ENCODE measurements at places on chromosomes 6 and 20.

GRCh38 chr6:111478749-111479148 is 4.3 kb downstream of the REV3L start:
- DNase-seq = peak; percentile 85

GRCh38 chr6:108838101-108838717 is 10.0 kb upstream of the ARMC2 start:
- peak; percentile 66 for DNase-seq

- DNase-seq = peak; percentile 31
Observed at GRCh38 chr20:46592580-46593362, 42.3 kb upstream of the OCSTAMP start.

- DNase-seq = peak; percentile 62
Observed at GRCh38 chr20:326645-327185, 1.4 kb downstream of the SOX12 start.

- peak; percentile 6 for DNase-seq
Observed at GRCh38 chr6:166515072-166515810, 71.2 kb downstream of the RAMACL start.

- DNase-seq = no peak
Observed at GRCh38 chr6:110705543-110705942, 109.7 kb downstream of the CDK19 start.

DNA sequence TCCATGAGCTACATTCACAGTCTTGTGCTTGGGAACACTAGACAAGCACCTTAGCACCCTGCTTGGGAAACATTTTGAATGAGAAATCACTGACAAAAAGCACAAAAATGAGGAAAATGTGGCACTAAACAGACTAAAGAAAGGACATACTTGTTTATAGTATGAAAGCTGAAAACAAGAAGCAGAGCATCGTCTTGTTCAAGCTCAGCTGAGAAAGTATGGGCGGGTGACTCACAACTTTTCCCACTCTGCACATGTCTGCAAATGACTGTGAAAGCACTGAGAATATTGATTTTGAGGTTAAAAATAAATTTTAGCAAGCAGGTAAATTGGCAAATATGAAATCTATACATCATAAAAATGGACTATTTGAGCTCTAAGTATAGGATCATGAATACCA is 725.3 kb downstream of the COL12A1 start:
- no peak for DNase-seq

DNA sequence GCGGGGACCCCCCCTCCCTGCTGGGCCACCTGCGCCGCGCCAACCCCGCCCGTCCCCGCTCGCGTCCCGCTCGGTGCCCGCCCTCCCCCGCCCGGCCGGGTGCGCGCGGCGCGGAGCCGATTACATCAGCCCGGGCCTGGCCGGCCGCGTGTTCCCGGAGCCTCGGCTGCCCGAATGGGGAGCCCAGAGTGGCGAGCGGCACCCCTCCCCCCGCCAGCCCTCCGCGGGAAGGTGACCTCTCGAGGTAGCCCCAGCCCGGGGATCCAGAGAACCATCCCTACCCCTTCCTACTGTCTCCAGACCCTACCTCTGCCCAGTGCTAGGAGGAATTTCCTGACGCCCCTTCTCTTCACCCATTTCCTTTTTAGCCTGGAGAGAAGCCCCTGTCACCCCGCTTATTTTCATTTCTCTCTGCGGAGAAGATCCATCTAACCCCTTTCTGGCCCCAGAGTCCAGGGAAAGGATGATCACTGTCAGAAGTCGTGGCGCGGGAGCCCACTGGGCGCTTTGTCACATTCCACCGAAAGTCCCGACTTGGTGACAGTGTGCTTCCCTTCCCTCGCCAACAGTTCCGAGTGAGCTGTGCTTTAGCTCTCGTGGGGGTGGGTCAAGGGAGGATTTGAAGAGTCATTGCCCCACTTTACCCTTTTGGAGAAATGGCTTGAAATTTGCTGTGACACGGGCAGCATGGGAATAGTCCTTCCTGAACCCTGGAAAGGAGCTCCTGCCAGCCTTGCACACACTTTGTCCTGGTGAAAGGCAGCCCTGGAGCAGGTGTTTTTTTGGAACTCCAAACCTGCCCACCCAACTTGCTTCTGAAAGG is 2.1 kb downstream of the VEGFA start:
- DNase-seq = peak; percentile 85

GRCh38 chr20:63979557-63980316 is at the start of gene SAMD10:
Gene SAMD10 (minus strand): TSS chr20:63979642. CDS start chr20:63979467, 175 bp downstream.
- peak; percentile 95 for DNase-seq

DNA sequence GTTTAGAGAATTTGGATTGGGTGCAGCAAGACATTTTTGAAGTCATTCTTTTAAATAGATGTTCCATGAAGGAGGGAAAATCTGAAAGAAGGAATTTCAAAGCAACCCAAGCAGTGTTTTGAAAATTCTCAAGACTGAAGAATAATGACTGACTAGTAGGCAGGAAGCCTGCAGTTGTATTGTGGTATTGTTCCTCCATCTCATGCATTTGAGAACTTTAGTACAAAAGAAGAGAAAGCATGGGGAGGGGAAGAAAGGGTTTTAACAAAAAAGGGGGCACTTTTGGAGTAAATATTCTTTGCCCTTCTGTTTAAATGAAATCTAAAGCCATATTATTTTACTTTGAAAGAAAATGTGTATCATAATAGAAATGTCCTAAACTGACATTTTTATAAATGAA is 6.6 kb downstream of the NCOA3 start:
- peak; percentile 30 for DNase-seq

DNA sequence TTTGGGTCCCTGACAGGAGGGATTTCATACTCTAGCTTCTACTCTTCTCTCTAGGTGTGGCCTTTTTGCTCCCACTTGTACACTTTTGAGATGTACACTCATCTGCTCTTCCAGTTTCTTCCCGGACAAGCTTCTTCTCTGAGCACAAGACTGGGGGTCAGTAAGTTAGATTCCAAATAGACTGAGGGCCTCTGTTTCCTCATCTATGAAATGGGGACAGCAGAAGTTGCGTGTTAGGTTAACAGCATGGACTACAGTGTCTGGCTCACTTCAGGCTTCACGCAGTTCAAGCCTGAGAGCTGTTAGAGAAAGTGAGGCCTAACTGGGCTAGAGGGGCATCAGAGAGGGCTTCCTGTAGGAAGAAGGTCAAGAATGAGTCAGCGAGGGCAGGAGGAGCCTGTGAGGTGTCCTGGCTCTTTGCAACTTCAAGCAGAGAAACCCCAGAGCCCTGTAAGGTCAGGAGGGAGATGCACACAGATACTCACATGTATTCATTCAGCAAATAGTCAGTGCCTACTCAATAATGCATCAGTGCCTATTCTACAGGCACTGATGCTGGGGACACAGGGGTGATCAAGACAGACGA is 20.6 kb downstream of the XKR7 start:
- no peak for DNase-seq

DNA sequence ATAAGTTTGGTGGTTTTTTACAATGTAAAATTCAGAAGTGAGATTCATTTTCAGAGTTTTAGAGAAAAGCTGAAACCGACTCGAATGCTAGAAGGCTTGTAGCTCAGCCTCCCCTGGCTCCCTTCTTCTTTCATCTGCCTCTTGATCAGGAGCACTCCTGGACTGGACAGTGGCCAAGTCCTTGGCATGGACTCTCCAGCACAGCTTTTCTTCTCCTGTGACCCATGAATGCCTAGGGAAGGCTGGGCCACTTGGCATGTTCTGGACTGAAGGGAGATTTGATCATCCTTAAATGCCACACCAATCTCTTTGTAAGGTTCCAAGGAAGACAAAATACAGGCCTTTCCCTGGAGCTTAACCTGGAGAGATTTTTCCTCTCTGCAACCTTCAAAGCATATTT is 384.0 kb upstream of the SASH1 start:
- no peak for DNase-seq

- no peak for DNase-seq
Observed at GRCh38 chr6:139485742-139486475, 111.5 kb upstream of the CITED2 start.

GRCh38 chr20:45880988-45881788 is at the start of gene ZSWIM1:
Gene ZSWIM1 (plus strand): TSS chr20:45881227. CDS start chr20:45882593, 1,366 bp downstream.
- DNase-seq = peak; percentile 99

GRCh38 chr6:75278474-75279077 is 6.0 kb downstream of the TMEM30A start:
- DNase-seq = peak; percentile 44

DNA sequence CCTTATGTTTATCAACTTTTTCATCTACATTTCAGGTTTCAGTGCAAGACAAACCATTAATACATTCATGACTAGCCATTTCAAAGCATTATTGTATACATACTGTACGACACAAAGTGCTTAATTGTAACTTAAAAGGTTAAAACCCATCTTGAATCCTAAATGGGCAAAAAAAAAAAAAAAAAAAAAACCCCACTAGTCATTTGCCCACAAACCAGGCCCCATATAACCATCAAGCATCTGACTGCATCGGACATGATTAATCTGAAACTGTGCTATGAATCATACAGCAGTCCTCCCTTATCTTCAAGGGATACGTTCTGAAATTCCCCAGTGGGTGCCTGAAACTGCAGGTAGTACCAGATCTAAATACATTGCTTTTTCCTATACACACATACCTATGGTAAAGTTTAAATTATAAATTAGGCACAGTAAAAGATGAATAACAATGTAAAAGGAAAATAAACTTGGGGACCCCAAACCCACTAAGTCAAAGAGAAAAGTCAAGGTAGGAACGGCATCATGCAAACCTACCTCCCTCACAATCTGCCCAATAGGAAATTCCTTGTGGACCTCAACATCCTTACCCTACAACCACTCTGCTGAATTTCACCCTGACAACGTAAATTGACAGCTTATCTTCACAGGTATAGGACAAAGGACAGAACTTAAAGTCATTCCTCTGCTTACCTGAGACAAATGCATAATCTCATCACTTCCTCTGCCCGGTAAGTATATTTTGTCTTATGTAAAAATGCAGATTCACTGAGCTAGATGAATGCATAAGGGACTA is 14.3 kb downstream of the B4GALT5 start:
- peak; percentile 59 for DNase-seq

- peak; percentile 13 for DNase-seq
Observed at GRCh38 chr6:138107752-138108592, 753 bp upstream of the PERP start.

DNA sequence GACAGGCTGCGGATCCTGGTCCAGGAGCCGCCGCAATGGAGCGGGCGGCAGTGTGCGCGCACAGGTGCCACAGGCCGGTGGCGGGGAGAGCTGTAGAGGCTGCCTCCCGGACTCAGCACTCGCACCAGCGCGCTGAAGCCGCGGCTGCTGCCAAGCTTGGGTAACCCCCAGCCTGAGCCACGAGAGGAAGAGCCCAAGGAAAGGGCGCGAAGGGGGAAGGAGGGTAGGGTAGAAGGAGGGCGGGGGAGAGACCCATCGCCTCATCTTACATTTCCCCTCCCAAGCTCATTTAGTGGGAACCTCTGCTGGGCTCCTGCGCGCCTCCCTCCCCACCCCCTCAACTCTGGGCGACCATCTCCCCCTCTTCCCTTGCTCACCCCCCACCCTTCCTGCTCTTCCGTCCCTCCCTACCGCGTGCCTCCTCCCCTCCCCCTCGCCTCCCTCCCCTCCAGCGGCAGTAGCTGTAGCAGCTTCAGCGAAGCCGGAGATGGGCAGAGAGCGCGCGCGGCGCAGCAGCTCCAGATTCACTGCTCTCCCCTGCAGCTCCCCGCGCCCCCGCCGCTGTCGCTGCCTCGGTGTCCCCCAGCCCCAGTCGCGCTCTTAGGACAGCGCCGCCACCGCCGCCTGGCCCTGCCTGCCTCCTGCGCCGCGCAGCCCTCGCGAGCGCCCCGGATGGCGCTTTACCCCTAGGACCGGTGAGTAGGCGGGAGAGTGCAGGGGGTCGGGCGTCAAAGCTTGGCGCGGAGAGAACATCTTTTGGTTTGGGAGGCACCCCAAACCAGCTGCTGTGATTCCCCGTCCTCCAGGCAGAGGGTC is at the start of gene FUT9:
TSS of gene FUT9 (plus strand) at position 457 of the 816 bp plus-strand sequence. CDS start 187,182 bp downstream, outside the sequence.
- DNase-seq = no peak

- no peak for DNase-seq
Observed at GRCh38 chr6:115830895-115831294, 229.8 kb downstream of the FRK start.

- no peak for DNase-seq
Observed at GRCh38 chr6:101543796-101544195, 150.3 kb downstream of the GRIK2 start.

DNA sequence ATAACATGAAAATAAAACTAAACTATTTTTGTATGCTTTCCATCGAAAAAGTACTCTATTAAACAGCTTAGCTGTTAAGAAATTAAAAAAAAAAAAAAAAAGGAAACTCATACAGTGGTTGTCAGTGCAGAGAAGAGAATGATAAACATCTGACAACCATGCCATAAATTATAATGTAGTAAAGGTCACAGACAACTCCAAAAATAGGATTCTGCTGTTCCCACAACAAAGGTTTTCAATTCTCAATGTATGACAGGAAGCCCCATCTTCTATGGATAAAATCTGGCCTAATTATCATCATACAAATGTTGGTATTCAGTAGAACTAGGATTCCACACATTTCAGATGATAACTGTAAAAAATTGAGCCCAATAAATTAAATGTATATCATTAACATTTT is 5.0 kb downstream of the PLN start:
- no peak for DNase-seq

DNA sequence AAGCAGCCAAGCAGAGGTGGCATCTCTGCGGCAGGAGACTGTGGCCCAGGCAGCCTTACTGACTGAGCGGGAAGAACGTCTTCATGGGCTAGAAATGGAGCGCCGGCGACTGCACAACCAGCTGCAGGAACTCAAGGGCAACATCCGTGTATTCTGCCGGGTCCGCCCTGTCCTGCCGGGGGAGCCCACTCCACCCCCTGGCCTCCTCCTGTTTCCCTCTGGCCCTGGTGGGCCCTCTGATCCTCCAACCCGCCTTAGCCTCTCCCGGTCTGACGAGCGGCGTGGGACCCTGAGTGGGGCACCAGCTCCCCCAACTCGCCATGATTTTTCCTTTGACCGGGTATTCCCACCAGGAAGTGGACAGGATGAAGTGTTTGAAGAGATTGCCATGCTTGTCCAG is 5.9 kb upstream of the PHF1 start:
- DNase-seq = no peak

- DNase-seq = no peak
Observed at GRCh38 chr6:111468329-111469012, 14.5 kb downstream of the REV3L start.

- peak; percentile 47 for DNase-seq
Observed at GRCh38 chr20:38092915-38093314, 59.4 kb downstream of the RPRD1B start.

DNA sequence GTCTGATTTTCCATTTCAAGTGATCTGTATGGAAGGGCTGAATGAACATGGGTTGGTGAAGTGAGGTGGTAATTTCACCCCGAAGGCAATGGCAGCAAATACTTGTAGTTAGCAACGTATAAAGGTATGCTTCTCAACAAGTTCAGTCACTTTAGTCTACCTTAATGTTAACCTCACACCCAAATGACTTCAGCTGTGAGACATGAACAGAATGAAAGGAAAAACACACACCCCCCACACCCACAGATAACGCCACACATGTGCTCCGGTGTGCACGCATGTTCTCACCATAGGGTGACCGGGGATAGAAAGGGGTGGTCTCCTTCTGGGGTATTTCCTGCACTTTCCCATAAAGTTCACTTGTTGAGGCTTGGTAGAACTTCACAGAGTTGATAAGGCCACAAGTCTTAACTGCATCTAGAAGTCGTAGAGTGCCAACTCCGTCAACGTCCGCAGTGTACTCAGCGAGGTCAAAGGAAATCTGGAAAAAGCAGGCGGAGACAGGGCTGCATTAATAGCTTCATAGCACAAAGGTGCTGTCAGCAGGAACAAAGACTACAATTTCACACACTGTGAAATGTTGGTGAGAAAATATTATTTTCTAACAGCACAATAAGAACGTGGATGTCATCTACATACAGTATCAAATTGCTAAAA is 284.8 kb downstream of the GMDS start:
- DNase-seq = no peak

- peak; percentile 2 for DNase-seq
Observed at GRCh38 chr20:48421547-48421946, 406.3 kb downstream of the PREX1 start.

GRCh38 chr6:9761220-9761619 is 653.7 kb downstream of the TFAP2A start:
- no peak for DNase-seq

All from hematopoietic multipotent progenitor cell treated with erythropoietin and hydrocortisone succinate and interleukin-3 and kit ligand, for 4 days (in vitro differentiated cells).